ENCODE measurements at places on chromosomes 5 and 9.
A peak's percentile ranks its signal among the peaks of the same experiment; 100 is the strongest.

DNA sequence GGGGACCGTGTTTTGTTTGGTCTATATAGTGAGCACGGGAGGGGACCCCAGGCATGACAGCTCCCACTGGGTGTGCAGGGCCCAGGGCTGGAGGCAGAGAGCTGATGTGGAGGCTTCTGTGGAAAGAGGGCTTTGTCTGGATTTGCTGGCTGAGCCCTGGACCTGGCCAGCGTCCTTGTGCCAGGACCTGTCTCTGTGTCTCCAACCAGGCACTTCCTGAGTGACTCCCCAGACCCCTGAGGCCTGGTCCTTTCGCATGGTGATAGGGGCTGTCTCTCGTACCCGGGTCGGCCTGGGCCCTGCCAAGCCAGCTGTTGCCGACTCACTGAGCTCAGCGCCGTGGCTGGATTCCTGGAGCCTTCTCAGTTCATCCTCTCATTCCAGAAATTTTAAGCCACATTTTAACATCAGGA is 77.6 kb downstream of the ADAMTS2 start:
- no peak for DNase-seq

- DNase-seq, result no peak
Measured at GRCh38 chr5:115948091-115948534, 14.2 kb upstream of the LVRN start.

DNA sequence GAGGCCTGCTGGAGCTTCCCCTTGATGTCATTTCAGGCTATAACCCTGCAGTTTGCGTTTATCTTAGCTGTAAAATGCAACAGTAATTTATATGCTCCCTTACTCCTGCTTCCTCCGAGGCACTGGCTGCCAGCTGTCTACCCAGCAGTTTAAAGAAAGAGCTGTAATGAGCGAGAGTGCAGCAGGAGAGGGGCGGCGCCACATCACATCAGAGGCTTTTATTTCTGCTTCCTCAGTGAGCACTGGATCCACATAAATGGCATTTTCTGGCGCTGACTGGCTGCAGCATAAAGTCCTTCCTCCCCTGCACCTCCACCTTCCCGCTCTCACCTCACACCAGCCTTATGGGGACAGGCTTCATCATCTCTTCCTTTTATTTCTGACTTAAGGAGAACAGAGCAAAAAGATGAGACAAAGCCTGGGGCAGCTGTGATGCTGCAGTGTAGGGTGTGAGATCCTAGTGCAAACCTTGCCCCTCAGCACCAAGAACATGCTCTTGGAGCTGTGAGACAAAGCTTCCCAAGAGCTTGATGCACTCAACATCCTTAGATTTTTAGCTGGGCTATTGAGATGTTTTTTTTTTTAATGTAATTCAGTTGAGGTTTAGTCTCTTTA is 829.6 kb upstream of the ZNF608 start:
- DNase-seq, result peak; percentile 24

DNA sequence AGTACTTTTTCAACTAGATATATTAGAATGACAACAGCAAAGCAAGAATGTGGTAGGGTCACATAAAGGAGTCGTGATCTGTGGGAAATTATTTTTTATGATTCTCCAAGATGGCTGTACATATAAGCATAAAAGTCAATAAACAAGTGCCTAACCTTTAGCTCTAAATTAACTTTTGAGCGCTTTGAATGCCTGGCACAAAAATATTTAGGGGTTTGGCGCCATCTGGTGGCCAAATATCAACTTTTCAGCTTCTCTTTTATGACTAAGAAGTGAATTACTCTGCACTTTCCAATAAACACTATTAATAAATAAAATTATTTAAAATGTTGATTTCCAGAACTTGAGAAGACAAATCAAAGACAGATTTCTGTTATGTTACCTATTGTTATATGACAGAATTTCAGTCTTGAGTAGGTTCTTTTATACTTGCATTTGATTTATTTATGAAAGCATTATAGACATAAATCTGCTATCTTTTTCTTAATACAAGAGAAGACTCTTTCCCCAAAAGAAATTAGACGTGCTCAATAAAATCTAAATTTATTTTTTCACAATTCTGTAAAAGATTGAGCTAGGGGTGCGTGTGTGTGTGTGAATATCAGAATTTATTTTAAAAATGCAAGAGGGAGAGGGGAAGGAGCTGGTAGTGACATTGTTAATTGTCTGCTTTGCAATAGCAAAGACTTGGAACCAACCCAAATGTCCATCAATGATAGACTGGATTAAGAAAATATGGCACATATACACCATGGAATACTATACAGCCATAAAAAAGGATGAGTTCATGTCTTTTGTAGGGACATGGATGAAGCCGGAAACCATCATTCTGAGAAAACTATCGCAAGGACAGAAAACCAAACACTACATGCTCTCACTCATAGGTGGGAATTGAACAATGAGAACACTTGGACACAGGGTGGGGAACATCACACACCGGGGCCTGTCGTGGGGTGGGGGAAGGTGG is 36.7 kb upstream of the ARRDC3 start:
- peak; percentile 5 for DNase-seq

- DNase-seq, result no peak
Measured at GRCh38 chr5:56011835-56012234, 17.1 kb upstream of the IL6ST start.

- DNase-seq, result no peak
Measured at GRCh38 chr5:96577909-96578308, 84.3 kb upstream of the CAST start.

GRCh38 chr5:66814146-66814991 is 218.2 kb downstream of the MAST4 start:
- no peak for DNase-seq

GRCh38 chr9:119853126-119853525 is 483.9 kb upstream of the BRINP1 start:
- no peak for DNase-seq

DNA sequence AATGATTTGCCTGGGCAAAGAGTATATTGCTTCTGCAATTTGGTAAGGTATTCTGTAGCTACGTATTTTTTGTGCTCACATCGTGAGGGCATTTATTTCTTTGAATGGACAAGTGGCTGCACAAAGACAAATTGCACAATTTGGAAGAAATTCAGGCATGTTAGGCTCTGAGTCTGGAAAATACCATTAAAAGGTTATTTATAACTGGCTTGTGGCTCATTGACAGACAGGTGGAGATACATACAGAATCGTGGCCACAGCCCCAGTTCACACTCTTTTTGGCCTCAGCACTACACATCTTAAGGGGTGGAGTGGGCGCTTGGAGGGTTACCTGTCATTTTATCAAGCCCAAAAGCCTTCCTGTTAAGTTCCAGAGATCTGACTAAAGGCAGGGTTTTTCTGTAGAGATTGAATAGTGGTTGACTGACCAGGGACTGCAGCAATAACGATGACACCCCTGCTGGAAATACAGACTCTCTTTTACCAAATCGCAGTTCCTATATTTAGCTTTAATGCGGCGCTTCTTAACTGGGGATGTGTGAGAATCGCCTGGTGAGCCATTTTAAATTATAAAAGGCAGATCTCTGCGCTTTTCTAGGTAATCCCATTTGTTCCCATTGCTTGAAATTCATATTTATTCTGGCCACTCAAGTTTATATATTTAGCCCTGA is 14.7 kb downstream of the MAN2A1 start:
- DNase-seq, result no peak

DNA sequence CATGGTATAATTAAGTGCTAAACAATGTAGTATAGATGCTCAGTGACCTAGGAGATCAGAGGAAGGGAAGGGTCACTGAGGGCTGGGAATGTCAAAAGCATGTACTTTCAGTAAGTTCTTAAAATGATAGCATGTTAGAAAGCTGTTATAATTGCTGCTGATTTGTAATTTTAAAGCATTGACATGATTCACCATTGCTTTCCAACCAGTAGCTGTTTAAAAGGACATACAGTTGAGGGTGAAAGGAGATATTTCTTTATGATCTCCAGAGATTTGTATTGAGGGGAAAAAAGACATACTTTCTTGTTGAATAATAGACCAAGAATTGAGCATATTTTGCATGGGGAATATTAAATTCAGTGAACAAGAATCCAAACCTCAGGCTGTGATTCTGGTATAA is 1.2 kb upstream of the SLC1A3 start:
- DNase-seq, result no peak

GRCh38 chr5:137902408-137903133 is 13.3 kb downstream of the PKD2L2 start:
- DNase-seq, result no peak

All from C1 segment of cervical spinal cord (tissue), 14 donors.